ENCODE measurements at places on chromosomes 3 and 15. TPM values are rescaled to one million over a fixed set of nuclear protein-coding genes. Genes with fewer than 3 reads are reported as not detected.

- H3K36me3 ChIP-seq, result no peaks in the 10 kb centered on the region
- H3K27ac ChIP-seq, result no peak overlapping the region
- H3K4me3 ChIP-seq, result no peak overlapping the region
- peaks cover 2% of the 10 kb centered on the region for H3K27me3 ChIP-seq
- H3K4me1 ChIP-seq, result no peaks in the 10 kb centered on the region
Measured at GRCh38 chr15:100940767-100941379, 21.7 kb downstream of the LRRK1 start.

- no peaks in the 10 kb centered on the region for H3K36me3 ChIP-seq
- H3K4me1 ChIP-seq, result peaks cover 9% of the 10 kb centered on the region
- no peak for DNase-seq
- no peak overlapping the region for H3K4me3 ChIP-seq
- H3K27ac ChIP-seq, result no peak overlapping the region
Measured at GRCh38 chr3:184562878-184563560, 1.4 kb downstream of the EPHB3 start.

- peaks cover 57% of the 10 kb centered on the region for H3K36me3 ChIP-seq
- no peak overlapping the region for H3K4me3 ChIP-seq
- peak overlapping the region; percentile 47 for H3K27ac ChIP-seq
Measured at GRCh38 chr3:4406746-4407568, 60.1 kb downstream of the SUMF1 start.

- H3K27me3 ChIP-seq, result no peaks in the 10 kb centered on the region
- H3K4me1 ChIP-seq, result no peaks in the 10 kb centered on the region
- H3K27ac ChIP-seq, result no peak overlapping the region
- no peaks in the 10 kb centered on the region for H3K36me3 ChIP-seq
Measured at GRCh38 chr3:181609030-181609767, 102.5 kb upstream of the SOX2 start.

GRCh38 chr15:59562448-59563186 is 49.0 kb upstream of the GCNT3 start:
- H3K36me3 ChIP-seq, result no peaks in the 10 kb centered on the region
- H3K4me1 ChIP-seq, result peaks cover 3% of the 10 kb centered on the region
- H3K4me3 ChIP-seq, result no peak overlapping the region
- H3K27me3 ChIP-seq, result peaks cover 17% of the 10 kb centered on the region

GRCh38 chr15:37100109-37100965 is at the start of gene MEIS2:
TSS of gene MEIS2 (minus strand) at chr15:37100549. CDS start at chr15:37099466, 1,083 bp downstream.
- H3K36me3 ChIP-seq, result peaks cover 7% of the 10 kb centered on the region
- DNase-seq, result no peak
- peak within 1 kb of the TSS; percentile 88 for H3K4me3 ChIP-seq

GRCh38 chr15:56763141-56763895 is 30.0 kb upstream of the ZNF280D start:
- no peaks in the 10 kb centered on the region for H3K27me3 ChIP-seq
- H3K4me3 ChIP-seq, result no peak overlapping the region
- no peaks in the 10 kb centered on the region for H3K36me3 ChIP-seq
- H3K4me1 ChIP-seq, result peaks cover 31% of the 10 kb centered on the region
- no peak overlapping the region for H3K27ac ChIP-seq

- H3K27ac ChIP-seq, result no peak overlapping the region
- no peak for DNase-seq
- H3K4me1 ChIP-seq, result no peaks in the 10 kb centered on the region
- H3K4me3 ChIP-seq, result no peak overlapping the region
Measured at GRCh38 chr3:124261306-124261705, 269.4 kb upstream of the ROPN1 start.

Gene SERPINI2
- total RNA-seq, result not detected

Gene AADACL2
- total RNA-seq, result not detected
